ENCODE measurements at places on chromosomes 2 and 18.

DNA sequence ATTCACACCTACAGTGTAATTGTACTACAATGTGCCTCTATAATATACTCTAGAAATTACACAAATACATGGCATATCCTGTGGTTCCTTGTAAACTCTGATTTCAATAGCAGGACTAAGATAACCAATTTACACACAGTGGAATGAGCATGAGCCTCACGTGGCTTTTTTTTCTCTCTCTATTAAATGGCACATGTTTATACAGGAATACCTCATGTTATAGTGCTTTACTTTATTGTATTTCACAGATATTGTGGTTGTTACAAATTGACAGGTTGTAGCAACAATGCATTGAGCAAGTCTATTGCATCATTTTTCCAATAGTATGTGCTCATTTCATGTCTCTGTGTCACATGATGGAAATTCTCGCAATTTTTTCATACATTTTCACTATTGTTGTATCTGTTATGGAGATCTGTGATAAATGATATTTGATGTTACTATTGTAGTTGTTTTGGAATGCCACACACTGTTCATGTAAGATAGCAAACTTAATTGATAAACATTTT, 260.0 kb downstream of the FSIP2 start:
- DNase-seq = no peak

DNA sequence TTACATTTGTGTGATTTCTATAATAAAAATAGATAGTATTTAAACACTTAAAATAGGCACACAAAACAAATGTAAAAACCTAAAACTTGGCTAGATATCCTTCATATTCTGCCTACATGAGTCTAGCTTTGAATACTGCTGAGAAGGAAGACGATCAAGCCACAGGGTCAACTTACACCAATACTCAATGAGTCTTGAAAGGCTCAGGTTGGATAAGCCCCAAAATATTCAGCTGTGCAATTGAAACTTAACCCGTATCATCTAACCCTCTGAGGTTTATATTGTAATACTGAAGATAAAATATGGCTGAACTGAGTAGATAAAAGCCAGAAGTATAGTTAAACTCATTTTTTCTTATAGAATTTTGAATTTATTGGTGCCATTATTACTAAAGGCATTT, 313.0 kb upstream of the NRXN1 start:
- no peak for DNase-seq

- DNase-seq = no peak
Measured at GRCh38 chr18:76052227-76052595, 442.8 kb downstream of the ZNF516 start.

- no peak for DNase-seq
Measured at GRCh38 chr2:146874260-146874658, 970.6 kb upstream of the ACVR2A start.

GRCh38 chr2:235199128-235199527, 247.3 kb downstream of the SH3BP4 start:
- no peak for DNase-seq

DNA sequence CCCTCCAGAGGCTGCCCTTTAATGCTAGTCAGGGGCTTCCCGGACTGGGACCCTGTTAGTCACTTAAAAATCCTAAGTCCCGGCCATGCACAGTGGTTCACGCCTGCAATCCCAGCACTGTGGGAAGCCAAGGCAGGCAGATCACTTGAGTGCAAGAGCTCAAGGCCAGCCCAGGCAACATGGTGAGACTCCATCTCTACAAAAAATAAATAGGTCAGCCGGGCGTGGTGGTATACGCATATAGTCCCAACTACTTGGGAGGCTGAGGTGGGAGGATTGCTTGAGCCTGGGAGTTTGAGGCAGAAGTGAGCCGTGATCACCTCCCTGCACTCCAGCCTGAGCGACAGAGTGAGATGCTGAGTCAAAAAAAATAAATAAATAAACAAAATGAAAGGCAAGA, 17.2 kb upstream of the KCNG2 start:
- DNase-seq = no peak

GRCh38 chr2:79368116-79368630, 144.7 kb upstream of the CTNNA2 start:
- no peak for DNase-seq

DNA sequence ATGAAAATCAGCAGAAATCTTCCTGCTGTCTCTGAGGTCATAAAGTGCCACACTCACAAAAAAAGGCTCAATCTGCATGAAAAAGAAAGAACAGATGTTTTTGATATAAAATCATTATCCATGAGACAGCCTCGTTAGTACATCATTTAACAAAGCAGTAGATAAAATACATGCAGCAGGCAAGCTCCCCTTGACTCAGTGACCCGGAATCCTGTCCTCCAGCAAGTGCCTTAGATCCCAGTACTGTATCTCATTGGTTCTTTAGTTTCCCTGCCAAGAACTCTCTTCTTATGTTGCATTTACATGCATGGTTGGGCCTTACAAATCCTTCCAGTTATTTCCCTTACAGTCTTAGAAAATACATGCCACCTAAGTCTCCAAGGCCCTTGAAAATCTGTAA, 148.9 kb upstream of the CCDC195 start:
- no peak for DNase-seq

GRCh38 chr2:48414980-48415835, 114.7 kb upstream of the STON1 start:
- DNase-seq = no peak

GRCh38 chr2:217147818-217148217, 288.0 kb upstream of the TNP1 start:
- DNase-seq = no peak

DNA sequence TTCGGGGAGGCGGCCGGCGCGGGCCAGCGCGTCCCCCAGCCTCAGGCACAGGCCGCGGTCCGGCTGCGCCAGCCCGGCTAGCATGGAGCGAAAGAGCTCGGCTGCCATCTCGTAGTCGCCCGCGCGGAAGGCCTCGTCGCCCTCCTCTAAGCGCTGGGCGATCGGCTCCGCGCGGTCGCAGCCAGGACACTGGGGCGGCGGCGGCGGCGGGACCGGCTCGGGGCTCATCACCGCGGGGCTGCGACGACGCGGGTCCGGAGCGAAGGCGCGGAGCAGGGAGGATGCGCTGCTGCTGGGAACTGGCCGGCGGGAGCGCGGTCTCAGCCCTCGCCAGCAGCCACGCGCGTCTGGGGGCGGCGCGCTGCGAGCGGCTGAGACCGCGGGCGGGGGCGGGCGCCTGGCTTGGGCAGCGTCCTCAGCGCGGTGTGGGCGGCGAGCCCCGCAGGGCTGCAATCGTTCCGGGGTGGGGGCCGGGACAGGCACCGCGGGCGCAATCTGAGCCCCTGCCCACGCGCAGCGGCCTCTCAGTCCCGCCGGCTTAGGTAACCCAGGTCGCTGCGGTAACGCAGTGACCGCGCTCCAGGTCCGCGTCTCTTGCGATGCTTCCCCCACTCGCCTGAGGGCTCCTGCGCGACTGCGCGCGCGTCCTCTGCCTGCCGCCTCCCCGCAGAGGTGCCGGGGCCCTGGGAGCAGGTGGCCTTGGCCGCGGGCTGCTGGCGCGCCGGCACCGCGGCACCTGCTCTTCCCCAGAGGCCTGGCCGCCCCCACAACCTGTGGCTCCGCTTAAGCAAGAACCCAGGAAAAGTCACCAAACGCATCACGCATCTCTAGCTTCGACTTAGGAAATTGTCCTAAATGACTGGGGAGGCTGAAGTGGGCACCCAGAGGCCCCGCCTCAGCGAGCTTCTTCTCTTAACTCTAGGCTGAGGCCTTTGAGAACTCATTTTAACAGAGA, at the start of gene LONRF2:
Gene LONRF2 (minus strand): TSS at position 636 of the 955 bp plus-strand sequence. CDS start 408 bp downstream, at position 228.
- no peak for DNase-seq

DNA sequence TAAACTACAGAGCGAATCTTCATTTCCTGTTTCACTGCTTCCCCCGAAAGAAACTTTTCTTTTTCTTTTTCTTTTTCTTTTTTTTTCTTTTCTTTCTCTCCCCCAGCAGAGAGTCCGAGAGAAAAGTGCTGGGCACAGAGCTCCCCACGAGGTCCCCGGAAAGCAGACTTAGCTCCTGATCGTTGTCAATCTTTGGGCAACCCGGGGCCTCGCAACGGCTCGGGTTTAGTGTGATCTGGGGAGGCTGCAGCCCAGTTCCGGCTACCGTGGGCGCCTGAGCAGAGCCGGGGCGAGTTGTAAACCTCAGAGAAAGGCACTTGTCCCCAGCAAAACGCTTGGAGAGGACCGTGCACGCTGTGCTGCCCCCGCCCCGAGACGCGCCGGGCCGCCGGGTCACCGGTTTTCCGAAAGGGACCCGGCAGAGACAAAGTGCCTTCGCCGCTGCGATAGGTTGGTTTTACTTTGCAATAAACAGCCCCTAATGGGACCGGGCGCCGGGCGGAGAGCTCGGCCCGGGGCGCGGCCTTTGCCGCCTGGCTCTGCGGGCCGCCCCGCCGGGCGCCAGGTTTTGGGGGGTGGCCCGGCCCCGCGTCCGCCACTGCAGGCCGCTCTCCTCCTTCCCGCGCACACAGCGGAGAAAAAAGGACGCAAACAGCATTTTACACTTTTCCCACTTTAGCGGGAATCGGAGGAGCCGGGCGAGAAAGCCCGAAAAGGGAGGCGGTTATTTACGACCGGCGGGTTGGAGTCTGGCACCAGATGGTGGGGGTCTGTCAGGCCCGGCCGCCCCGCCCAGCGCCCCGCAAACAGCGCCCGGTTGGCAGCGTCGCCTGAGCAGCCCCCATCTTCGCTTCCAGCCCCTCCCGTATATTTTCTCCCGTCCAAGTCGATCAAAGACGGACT, 136.0 kb downstream of the INSIG2 start:
- DNase-seq = no peak

DNA sequence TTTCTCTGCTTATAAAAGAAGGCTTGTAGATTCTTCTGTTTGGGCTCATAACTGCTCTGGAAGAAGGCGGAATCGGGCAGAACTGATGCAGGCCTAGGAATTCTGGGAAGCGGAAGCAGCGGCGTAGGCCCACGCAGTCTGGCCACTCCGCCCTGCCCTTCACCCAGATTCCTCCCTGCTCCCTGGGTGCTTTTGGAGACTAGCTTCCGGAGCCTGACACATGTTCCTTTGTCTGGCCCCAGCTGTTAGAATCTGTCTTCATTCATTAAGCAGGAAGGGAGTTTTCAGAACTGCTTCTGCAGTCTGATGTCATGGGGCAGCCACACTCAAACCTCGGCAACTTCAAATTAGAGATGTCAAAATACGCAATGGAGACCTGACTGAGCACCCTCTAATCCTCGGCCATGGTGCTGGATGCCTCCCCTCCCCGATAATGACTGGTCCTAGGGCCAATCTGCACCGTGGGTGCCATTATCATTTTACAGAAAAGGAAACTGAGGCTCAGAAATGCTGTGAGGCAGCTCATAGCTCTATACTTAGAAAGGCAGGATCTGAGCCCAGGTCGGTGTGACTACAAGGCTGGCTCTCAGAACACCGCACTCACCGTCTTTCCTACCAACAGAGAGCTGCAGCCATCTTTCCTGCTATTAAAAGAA, 275.7 kb downstream of the MYCN start:
- no peak for DNase-seq

DNA sequence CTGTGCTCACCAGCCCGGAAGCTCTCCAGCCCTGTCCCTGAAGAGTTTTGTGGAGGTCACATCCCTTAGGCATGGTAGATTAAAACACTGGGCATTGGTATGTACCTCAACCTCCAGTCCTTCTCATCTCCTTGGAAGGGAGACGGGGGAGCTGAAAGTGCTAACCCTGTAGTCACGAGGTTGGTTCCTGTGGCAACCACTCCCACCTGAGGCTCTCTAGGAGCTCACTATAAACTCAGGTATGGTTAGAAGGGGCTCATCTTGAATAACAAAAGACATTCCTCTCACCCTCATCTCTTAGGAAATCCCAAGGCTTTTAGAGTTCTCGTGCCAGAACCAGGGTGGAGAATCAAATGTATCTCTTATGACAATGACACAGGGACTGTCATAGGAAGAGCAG, 43.0 kb upstream of the MGAT4A start:
- no peak for DNase-seq

DNA sequence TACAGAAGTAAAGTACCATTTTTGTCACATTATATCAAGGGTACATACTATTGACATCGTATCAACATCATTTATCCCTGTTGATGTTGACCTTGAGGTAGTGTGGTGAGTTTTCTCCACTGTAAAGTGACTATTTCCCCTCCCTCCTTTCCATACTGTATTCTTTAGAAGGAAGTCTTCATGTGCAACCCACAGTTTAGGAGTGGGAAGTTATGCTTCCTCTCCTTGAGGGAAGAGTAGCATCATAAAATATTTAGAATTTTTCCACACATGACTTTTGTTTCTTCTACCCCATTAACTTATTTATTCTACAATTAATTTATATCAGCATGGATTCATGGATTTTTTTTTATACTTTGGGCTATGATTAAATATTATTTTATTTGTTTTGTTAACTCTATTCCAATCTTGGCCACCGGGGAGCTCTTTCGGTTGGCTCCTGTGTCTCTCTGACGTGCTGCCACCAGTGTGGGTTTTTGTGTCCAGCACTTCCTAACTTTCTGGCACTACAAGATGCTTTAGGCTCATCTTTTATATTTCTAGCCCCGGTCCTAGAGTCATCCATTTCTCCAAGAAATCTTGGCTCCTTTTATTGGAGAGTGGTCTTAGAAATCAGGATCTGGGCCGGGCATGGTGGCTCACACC, 19.0 kb downstream of the AQP12B start:
- DNase-seq = no peak

- DNase-seq = no peak
Measured at GRCh38 chr2:61125123-61125710, 36.8 kb upstream of the C2orf74 start.

DNA sequence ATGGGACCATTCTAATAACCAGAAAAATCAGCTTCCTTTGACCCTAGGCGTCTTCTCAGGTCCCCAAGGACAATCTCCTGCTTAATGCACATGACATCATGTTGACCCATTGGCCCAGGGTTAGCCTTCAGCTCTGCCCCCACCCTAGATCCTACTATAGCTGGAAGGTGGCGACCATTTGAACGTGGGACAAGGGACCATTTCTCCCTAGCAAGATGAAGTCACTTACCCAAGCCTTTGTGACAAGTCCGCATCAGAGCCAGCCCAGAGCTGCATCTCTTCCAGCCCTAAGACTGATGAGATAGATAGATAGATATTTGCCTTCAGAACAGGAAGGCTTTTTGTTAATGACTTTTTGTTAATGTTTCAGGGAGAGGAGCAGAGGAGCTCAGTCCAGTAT, 28.2 kb upstream of the TAF1B start:
- no peak for DNase-seq

DNA sequence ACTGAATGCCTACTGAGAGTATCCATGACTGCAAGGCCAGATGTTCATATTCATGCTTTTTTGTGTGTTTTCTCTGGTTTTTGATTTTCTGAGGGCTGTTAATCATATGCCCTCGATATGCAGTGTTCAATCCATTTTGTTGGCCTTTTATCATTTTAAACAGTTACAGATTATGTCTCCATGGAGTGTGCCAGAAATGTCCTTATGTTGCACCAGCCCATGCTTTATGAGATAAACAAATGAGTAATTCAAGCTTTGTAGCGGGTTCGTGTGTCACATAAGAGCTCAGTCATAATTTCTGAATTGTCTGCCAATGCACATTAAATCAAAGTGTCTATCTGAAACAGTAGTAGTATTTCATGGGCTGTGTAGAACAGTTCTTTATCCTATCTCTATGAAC, 583.0 kb downstream of the THSD7B start:
- no peak for DNase-seq

GRCh38 chr2:178306352-178307073, 112.2 kb downstream of the OSBPL6 start:
- no peak for DNase-seq
